ENCODE measurements at places on chromosomes 4 and X.

- DNase-seq, result no peak
Measured at GRCh38 chr4:183797011-183797444, 108.1 kb upstream of the STOX2 start.

- no peak for DNase-seq
Measured at GRCh38 chr4:28942631-28943030, 1777.5 kb upstream of the PCDH7 start.

DNA sequence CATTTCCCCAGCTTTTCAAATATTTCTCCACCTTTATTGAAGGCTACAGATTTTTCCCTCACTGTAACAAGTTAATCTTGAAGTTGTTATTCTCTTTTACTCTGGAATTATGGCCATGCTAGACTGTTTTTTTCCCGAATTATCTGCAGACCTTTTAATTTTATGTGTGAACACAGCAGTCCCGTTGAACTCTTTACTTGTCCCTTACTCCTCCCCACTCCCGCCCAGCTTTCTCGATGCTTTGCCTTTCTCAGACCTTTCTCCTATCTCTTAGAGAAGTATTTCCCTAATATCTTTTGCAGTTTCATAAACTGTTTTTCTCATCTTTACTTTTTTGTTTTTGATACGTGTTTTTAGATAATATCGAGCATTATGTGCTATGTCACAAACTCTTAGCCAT lies 776 bp downstream of the CEP44 start:
- DNase-seq, result no peak

- no peak for DNase-seq
Measured at GRCh38 chr4:108292229-108292628, 123.5 kb upstream of the LEF1 start.

DNA sequence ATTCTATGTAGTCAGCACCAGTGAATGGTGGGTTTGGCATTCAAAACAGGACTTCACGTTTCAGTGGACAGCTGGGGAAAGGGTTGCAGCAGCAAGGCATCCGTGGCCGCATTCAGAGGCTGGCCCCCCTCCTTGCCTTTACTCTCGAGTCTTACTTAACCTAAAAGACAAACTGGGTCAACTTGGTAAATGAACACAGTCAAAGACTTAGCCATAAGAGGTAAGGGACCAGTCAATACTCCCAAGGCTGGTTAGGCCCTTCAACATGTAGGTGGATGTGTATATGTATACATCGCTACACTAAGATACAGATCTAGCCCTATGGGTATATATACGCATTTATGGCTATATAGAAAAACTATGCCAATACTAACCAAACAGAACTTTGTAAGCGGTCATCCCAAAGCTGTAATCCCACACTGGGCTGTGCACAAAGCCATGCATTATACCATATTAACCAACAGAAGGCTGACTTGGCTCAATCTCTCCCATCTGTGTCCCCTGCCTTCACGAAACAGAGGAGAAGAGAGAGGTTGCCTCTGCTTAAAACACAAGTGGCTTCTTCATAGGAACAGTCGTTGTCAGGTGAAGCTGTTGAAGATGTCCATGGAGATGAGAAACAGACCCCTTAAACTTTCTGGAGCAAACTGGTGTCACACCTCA lies 61.9 kb downstream of the TSC22D3 start:
- DNase-seq, result no peak

GRCh38 chr4:113756005-113756410 lies 5.5 kb downstream of the CAMK2D start:
- no peak for DNase-seq

DNA sequence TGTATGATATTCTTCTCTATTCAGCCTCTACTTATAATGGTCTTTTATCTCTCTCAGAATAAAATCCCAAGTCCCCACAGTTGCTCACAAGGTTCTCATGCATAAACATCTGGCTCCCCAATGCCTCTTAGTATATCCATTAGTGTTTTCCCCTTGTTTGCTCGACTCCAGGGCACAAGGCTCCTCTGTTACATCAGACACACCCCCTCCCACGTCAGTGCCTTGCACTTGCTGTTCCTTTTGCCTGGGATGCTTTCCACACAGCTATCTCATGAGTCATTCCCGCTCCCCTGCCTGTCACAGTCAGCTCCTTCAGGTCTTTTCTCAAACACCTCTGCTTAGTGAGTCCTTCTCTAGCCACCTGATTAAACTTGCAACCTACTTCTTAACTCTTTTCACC lies 260.2 kb downstream of the IL1RAPL1 start:
- DNase-seq, result no peak

GRCh38 chrX:23764188-23764984 lies 18.6 kb upstream of the SAT1 start:
- no peak for DNase-seq

GRCh38 chr4:57199267-57199666 lies 89.1 kb upstream of the IGFBP7 start:
- DNase-seq, result no peak

GRCh38 chr4:22129454-22130029 lies 181.0 kb upstream of the KCNIP4 start:
- no peak for DNase-seq

- DNase-seq, result no peak
Measured at GRCh38 chrX:40663880-40664630, 16.7 kb upstream of the CXorf38 start.

DNA sequence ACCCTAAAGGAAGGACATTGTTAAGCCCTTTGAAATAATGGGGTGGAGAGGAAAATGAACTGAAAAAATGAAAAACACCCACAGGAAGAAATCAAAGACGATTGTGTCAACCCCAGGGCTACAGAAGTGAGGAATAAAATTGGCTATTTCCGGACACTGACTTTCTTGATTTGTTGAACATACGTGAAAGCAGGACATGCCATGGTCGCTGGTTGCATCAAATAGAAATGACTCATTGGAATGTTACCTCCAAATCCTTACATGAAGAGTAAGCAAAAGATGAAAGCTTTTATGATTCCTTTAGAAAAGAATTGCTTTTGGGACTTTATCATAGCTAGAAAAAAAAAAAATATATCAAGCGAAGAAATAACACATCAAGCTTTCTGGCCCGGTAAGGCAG lies 75.3 kb downstream of the DCUN1D4 start:
- DNase-seq, result no peak

DNA sequence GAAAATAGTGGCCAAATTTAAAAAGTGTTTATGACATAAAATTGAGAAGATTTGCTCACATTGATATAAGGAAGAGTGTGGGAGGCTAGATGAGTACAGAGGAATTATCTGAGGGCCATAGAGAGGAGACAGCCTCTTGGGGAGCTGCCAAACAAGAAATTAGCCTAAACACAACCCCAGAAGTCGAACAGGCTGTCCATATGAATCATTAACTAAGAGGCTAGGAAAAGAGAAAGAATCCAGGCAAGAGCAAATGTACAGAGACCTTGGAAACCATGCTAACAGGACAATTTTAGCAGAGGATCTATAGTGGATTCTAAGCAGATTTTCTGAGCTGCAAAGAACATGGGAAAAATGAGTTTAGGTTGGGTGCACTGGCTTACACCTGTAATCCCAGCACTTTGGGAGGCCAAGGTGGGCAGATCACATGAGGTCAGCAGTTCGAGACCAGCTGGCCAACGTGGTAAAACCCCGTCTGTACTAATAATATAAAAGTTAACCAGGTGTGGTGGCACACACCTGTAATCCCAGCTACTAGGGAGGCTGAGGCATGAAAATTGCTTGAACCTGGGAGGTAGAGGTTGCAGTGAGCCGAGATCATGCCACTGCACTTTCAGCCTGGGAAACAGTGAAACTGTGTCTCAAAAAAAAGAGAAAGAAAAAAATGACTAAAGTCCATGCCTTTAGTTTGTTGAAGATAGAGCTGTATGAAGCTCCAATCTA lies 76.1 kb downstream of the NWD2 start:
- DNase-seq, result no peak

DNA sequence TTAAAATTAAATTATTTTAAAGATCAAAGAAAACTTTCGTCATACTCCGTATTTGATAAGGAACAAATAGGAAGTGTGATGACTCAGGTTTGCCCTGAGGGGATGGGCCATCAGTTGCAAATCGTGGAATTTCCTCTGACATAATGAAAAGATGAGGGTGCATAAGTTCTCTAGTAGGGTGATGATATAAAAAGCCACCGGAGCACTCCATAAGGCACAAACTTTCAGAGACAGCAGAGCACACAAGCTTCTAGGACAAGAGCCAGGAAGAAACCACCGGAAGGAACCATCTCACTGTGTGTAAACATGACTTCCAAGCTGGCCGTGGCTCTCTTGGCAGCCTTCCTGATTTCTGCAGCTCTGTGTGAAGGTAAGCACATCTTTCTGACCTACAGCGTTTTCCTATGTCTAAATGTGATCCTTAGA lies at the start of gene CXCL8:
Gene CXCL8, plus strand, starts transcription at position 217 of the 426 bp plus-strand sequence. Its CDS starts 90 bp downstream, at position 307.
- DNase-seq, result no peak

DNA sequence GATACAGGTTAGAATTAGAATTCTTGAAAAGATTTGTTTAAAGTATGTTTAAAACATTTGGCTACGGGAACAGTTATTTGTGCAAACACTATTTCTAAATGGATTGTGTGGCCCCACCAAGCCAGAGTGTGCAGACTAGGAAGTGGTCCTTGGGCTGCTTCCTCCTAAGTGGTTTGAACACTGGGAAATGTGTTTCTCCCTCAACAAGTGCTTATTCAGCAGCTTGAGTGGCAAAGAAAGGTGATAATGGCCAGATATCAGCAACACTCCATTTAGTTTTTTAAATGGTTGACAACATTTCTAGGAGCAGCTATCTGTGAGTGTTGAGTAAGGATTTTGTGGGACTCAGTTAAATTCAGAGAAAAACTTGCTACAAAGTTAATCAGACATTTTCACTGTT lies 141.4 kb upstream of the LNX1 start:
- DNase-seq, result no peak

DNA sequence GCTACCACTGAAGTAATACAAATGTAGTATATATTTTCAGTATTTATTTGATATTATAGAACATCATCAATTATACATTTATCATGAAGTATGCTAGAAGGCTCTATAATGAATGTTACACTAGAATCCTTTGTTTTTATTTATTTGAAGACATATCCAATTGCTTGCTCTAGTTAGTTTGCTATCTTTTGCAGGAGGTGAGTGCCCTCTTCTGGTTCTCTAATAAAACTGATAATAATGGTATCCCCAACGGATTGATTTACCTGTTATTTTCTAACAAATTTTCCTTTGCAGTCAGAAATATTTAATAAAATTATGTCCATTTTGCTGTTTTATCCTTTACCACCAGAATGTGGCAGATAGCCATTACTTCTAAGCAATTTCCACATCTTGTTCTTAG lies 274.3 kb upstream of the TACR3 start:
- DNase-seq, result no peak

DNA sequence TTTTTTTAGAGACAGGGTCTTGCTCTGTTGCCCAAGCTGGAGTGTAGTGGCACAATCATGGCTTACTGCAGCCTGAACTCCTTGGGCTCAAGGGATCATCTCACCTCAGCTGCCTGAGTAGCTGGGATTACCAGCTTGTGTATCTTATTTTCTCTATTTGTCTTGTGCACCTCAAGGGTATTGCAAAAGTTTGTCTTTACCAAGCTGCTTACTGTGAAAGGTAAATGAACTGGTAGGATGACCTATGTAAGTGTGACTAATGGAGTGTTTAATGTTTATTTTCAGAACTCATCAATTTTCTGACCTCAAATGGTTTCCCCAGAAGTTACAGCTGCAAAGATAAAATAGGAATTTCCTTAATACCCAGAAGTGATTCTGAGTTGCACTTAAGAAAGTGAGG lies 5.3 kb upstream of the FGA start:
- DNase-seq, result no peak

- DNase-seq, result no peak
Measured at GRCh38 chr4:68011684-68012083, 48.4 kb upstream of the TMPRSS11A start.

DNA sequence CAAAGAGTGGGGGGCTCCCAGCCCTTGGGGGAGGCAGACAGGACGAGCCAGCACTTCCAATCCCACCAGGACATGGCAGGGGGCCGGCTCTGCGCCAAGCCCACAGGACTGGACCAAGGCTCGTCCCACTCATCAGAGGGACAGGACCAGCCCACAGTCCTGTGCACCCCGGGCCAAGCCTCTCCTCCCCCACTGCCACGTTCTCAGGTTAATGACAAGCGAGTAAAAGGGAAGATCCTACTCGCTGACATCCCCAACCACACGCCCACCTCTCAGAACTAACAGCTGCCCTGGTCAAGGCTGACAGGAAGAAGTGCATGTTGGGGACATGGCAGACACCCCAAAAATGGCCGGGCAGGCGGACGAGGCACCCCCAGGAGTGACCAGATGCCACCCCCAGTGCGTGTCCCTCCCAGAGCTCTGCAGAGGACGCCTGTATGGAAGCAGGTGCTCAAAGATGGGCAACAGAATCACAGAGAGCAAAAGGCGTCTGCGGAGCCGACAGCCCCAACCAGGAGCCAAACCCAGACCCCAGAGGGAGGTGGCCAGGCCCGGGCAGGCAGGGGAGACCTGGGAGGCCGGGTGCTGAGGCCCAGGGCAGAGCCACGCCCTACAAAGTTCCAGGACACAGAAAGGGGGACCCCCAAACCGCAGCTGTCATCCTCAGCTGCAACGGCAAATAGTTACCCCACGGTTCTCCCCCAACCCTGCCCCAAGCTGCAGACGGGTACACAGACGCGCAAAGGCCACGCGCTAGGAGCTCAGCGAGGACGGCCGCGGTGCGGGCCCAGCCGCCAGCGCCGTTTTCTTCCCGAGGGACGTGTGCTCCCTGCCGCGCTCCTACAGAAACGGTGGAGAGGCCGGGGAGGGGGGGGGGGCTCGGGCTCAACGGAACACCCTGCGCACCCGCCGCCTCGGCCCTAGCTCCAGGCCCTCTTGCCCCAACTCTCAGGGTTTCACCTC lies 1.7 kb downstream of the CTBP1 start:
- no peak for DNase-seq

GRCh38 chr4:140332734-140333133 lies 40.7 kb upstream of the SCOC start:
- no peak for DNase-seq

DNA sequence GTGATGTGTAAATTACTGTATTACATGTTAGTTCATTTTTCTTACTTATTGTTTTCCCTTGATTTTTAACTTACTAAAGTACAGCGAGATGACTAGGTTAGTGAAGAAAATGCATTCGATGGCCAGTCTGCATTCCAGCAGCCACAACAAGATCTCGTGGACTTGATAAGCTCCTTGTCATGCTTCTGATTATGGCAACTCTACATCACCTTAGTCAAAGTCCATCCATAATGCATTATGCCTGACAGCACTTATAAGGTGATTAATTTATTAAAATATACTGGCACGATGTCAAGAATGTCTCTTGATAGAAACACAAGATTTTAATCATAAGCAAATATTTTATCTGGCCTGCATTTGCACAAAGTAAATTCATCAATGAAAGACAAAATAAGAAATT lies 109.9 kb upstream of the NAP1L5 start:
- DNase-seq, result no peak

All from stimulated activated CD8-positive, alpha-beta memory T cell treated with anti-CD3 and anti-CD28 coated beads, Interleukin-7, amount 100 ng/mL, for 24 hours (primary cell).